ENCODE measurements at places on chromosomes 1 and 21.
A peak's percentile ranks its signal among the peaks of the same experiment; 100 is the strongest.

DNA sequence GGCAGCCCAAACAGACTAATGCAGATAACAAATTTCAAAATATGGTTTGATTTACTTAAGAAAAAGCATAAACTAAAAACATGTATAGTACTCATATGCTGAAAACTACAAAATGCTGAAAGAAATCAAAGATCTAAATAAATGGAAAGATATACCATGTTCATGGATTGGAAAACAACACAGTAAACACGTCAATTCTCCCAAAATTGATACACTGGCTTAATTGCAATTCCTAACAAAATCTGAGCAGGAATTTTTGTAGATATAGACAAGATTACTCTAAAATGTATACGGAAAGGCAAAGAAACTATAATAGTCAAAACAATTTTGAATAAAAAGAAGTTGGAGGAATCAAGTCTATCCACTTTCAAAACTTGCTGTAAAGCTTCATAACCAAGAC lies 21.0 kb downstream of the SLC19A1 start:
- no peak for DNase-seq

DNA sequence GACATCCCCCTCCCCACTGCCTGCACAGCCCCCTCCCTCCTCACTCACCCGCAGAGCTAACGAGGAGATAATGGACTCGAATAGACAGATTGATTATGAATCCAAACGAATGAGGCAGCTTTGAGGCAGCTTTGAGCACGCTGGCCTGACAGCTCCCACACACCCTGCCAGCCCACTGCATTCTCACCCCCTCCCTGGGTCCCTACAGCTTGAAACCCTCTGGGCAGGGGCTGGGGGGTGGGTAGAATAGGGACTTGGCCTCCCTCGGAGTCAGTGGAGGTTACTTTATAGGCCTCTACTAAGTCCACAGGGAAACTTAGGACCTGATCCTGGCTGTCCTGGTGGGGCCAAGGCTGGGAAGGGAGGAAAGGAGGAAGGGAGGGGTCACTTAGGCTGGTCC lies 1.9 kb downstream of the NTRK1 start:
- no peak for DNase-seq

DNA sequence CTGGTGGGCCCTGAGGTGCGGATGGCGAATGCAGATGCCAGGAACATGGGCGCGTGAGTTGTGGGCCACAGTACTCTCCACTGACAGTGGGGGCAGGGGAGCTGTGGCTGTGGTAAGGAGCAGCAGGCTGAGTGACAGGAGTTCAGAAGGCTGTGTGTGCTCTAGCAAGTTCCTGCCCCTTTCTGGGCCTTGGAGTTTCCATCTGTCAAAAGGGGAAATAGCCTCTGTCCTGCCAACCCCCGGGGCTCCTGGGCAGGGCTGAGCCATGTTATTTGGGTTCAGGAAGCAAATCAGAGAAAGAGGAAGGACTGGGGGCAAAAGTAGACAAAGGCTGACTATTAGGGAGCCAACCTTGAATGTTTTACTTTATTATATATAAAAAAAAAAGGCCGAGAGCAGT lies 19.5 kb upstream of the MFN2 start:
- DNase-seq, result no peak

- no peak for DNase-seq
Observed at GRCh38 chr1:26277719-26278118, 2.2 kb upstream of the SH3BGRL3 start.

GRCh38 chr1:87137342-87137739 lies 191.3 kb upstream of the LMO4 start:
- no peak for DNase-seq

DNA sequence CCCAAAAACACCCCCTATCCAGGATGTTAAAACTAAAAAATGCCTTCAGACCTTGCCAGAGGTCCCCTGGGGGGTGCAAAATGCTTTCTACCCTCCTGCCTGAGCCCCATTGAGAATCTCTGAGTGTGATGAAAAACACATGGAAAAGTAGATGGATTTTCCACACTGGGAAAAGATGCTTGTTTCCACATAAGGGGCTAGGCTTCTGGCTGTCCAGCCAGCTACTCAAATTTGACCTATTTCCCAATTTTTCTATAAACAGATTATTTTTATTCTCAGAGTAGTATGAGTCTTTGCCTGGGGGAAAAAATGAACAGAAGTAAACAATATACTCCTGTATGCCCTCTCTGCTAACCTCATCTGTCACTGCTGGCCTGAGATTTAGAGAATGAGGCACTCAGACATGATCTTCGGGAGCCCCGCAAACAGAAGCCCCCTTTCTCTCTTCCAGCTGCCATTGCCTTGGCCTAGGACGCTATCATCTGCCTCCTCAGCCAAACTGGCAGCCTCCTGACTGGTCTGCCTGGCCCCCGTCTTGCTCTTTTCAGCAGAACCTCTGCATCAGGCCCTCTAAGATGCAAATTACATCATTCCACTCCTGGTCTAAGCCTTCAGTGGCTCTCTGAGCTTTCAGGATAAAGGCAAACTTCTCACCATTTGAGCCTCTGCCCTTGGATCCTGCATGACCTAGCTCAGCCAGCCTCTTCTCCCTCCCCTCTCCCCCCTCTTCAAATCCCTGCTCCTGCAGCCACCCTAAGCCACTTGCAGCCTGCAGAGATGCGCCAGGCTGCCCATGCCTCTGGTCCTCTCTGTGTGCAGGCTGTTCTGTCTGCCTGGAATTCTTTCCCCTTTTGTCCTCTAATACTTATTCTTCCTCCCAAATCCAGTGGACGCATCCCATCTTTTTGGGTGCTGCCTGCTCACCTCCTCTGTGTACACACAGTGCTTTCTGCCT lies 39.7 kb upstream of the TMEM125 start:
- peak; percentile 65 for DNase-seq

DNA sequence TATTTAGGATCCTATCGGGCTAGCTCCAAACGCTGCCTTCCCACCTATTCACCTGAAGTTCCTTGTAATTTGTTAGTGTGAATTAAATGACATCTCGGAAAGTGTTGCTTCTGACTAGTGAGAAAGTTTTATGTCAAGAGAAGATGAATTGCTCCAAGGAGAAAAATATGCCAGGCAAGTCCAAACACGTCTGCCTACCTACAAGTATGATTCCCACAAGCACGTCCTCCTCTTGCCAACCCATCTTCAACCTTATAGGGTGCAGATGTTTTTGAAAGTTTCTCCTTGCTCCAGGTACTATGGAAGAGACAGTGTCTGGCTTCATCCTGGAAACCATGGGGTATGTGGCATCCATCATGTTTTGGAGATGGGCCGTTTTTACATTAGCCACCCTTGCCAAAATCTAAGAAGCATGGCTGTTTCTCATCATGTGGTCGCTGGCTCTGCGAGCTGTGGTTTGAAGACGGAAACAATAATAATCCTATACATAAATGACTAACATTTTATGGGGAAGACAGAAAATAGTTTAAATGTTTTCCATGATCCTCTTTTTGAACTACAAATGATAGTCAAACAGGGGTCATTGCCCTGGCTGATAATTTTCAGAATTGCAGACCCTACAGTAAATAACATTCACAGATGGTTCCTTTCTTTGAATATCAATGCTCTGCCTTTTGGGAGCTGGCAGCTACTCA lies 505.8 kb downstream of the SMYD3 start:
- DNase-seq, result no peak

GRCh38 chr1:108521990-108522393 lies 37.9 kb upstream of the EEIG2 start:
- no peak for DNase-seq

GRCh38 chr1:46194641-46195193 lies 3.5 kb downstream of the POMGNT1 start:
- no peak for DNase-seq

DNA sequence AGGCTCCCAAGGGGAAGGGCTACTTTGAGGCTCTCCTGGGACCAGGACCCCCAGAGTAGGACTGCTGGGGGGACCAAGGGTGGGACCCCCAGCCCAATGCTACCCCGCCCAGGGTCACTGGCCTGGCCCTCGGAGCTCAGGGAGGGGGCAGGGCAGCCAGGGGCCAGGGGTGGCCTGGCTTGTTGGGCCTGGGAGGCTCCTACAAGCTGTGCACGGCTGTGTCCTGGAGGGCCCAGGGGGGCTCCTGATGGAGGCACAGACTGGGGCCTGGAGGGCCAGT lies 2.2 kb downstream of the HES4 start:
- DNase-seq, result no peak

DNA sequence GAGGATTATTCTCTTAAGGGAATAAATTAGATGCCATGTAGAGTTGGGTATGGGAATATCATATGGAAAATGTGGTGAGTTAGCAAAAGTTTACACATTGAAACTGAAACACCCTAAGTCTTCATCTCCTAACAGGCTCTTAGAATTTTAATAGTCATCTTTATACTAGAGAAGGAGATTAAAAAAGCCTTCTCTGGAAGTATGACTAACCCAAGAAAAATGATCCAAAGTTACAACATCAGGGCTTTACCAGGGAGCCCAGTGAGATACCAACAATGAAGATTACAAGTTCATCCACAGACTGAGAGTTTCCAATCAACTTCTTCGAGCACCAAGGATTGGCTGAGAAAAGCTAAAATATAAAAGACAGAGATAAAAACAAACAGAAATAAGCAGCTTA lies 70.0 kb upstream of the KIAA0040 start:
- no peak for DNase-seq

- DNase-seq, result no peak
Observed at GRCh38 chr1:185017338-185017737, 28.0 kb upstream of the RNF2 start.

GRCh38 chr1:1858382-1859086 lies 32.4 kb downstream of the GNB1 start:
- peak; percentile 72 for DNase-seq

DNA sequence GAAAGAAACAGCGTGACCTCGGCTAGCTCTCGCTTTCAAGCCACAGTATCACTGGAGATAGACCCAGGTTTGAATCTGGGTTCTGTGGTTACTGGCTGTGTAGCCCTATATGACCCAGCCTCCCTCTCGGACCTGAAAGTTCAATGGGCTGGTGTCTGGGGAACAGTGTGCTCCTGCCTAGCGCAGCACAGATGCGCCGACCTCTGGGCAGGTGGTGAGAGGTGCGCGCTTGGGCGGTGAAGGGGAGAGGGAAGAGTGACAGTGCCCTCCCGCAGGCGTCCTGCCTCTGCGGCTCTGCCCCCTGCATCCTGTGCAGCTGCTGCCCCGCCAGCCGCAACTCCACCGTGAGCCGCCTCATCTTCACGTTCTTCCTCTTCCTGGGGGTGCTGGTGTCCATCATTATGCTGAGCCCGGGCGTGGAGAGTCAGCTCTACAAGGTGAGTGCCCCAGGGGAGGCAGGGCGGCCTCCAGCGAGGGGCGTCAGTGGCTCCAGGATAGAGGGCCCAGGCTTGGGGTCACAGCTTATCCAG lies 10.5 kb downstream of the SERINC2 start:
- DNase-seq, result no peak

GRCh38 chr1:97379387-97380075 lies 541.3 kb downstream of the DPYD start:
- peak; percentile 20 for DNase-seq

DNA sequence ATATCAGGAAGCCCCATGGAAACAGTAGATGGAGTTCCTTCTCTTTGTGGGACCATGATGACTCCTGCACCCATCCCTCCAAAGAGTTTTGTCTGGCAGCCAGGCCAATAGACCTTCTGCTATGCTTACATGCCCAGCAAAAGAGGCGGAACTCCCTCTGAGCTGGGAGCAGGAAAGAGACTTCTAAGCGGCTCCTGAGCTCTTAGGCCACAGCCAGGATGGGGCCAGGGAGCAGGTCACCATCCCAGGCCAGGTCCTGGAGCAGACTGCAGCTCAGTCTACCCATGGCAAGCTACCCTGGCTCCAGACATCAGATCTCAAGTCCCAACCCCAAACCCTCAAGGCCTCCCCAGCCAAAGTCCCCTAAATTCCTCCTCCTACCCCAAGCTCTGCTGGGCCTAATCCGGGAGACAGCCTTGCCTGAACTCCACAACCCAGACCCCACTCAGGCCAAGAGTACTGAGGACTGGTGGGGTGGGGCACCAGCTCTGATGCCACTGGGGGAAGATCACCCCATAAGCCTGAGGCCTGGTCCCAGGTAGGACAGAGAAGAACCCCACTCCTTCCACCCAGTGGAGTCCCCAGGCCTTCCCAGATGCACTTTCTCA lies 387.9 kb downstream of the MATN1 start:
- DNase-seq, result no peak

DNA sequence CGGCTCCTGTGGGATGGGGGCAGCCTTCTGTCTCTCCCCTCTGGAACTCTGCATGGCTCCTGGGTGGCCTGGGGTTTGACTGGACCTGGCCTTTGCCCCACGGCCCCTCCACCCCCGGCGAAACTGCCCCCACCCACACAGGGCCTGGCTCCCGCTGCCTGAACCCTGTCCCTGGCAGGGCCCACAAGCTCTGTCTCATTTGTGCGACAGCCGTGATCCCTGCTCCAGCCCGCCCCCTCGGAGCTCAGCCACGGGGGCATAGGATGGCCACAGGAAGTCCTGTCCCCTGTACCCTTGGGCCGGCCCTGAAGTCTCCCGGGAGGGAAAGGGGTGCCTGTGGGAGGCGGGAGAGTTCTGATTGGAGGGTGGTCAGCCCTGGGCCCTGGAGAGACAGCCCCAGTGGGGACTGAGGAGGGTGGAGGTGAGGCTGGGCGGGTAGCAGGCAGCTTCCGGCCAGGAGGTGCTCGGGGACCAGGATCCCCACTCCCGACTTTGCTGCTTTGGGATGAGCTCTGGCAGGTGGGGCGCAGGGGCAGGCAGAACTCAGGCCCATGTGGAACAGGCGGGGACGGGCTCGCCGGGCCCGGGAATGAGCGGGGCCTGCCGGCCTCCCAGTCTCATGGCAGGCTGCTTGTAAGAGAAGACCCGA lies 45.1 kb downstream of the SLX9 start:
- no peak for DNase-seq
